ENCODE measurements at places on chromosomes 4 and X.

- no peak for DNase-seq
Observed at GRCh38 chr4:187251896-187252295, 528.2 kb upstream of the FAT1 start.

- no peak for DNase-seq
Observed at GRCh38 chr4:162349395-162349794, 185.6 kb upstream of the FSTL5 start.

GRCh38 chrX:46251755-46252154 is 293.5 kb downstream of the ZNF674 start:
- no peak for DNase-seq

DNA sequence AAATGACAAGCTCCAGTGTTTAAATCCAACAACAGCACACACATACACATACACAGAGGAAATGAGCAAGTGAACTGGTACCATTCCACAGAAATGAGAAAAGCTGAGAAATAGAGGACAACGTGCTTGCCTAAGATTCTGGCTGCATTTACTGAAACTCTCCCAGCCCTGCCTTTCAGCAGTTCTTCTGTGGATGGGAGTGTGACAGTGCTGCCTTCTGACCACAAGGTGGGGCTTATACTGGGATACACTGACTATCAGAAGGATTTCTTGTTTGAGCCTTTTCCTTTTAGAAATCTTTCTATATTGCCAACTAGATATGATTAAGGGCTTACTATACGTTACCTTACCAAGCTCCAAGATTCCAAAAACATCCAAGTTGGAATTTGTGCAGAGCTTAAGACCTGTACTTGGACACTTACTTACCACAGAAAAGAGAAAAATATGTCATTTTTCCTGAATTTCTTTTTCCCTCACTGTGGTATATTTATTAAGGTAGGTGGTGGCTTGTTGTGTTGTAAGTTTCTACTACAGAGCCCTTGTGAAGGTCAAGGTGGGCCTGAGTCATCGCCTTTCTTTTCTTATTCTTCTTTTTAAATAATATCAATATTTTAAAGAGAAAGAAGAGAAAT is 10.7 kb upstream of the CXCL8 start:
- peak; percentile 20 for DNase-seq

- no peak for DNase-seq
Observed at GRCh38 chr4:37568489-37568888, 117.7 kb downstream of the RELL1 start.

GRCh38 chr4:5970381-5971077 is 47.7 kb downstream of the C4orf50 start:
- no peak for DNase-seq

- DNase-seq: no peak
Observed at GRCh38 chrX:71545364-71545763, 12.5 kb downstream of the OGT start.

DNA sequence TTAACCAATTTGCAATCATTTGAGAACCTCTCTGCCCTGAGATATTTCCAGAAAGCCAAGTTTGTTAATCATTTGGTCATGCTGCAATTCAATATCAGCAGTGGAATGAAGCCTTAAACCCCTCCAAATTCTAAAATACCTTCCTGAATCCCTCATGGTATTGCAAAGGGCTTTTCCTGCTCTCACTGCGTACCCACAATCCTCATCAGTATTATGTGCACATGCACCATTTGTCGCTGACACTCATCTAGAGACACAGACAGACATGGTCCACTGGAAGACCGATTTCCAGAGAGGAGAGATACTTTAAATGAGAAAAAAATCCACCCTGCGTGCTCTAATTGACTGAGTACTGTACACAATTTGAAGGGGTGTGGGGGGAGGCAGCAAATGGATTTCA is 104.4 kb downstream of the GPC3 start:
- no peak for DNase-seq

DNA sequence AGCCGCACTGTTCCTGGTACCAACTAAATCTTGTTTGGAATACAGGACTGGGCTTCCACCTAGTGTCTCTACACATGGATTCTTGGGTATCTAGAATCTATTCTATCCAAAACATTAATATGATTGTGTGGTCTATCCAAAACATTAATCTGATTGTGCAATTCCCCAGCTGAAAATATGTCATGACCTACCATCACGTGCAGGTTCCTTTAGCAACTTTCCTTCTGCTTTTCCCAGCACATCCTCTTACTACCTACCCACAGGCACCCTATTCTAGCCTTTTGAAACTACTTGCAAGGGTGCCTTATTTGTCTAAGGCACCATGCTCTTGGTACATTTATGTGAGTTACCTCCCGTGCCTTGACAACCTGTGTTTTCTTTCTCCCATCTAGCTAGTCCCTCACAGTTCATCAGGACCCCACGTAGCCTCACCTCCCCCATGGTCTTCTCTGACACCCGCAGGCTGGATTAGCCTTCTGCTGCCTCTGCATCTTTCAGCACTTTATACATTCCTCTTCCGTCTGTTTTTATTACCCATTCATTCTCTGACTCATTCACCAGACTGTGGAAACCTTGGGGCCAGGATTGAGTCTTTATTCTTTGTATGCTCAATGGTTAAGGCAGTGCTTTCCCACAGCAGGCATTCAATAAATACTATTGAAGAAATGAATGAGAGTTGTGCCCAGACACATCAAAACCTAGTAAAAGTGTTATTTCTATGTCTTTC is 88.8 kb upstream of the FAM9B start:
- no peak for DNase-seq

- peak; percentile 18 for DNase-seq
Observed at GRCh38 chr4:83285055-83285407, 433 bp upstream of the COQ2 start.

GRCh38 chrX:101136235-101136634 is 38.2 kb downstream of the CENPI start:
- DNase-seq: no peak

DNA sequence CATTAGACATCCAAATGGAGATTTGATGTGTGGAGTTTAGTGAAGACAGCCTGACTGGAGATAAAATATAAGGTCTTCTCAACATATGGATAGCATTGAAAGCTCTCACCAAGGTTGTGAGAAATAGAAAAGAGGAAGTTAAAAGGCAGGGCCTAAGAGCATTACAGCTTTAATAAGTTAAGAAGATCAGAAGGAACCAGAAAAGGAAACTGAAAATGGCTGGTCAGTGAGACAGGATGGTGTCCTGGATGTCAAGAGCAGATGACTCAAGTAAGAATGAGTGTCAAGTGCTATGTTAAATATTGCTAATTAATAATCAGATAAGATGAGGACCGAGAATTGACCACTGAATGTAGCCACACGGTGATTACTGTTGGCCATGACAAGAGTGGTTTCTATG is 642.9 kb downstream of the STPG2 start:
- no peak for DNase-seq

DNA sequence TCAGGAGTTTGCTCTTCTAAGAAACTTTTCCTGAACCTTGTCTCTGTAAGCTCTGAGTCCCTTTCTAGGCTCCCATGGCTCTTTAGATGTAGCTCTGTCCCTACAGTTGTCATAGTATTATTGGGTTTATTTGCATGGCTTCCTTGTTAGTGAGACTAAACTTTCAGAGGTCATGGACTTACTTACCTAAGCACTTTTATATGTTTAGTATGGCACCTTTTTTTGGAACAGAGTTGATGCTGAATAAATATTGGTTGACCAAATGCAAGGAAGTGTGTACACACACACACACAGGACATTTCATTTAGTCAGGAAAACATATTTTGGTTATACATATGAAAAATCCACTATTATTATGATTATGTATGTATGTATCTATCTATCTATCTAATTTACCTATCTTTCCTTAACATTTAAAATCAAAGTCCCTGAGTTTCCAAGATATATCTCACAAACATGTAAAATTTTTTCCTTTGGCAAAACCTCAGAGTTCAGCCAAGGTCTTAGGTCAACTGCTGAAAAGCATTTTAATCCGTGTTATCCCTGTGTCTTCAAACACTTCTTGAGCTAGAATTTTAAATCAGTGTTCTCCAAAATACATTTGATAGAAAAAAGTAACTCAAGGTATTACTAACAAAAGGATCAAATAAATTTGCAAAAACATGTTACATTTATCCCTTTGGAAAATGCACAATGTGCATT is 47.1 kb upstream of the GBA3 start:
- no peak for DNase-seq

- peak; percentile 77 for DNase-seq
Observed at GRCh38 chrX:115330498-115331168, 41.1 kb downstream of the LUZP4 start.

GRCh38 chr4:175325230-175325629 is 407.1 kb downstream of the ADAM29 start:
- DNase-seq: no peak

DNA sequence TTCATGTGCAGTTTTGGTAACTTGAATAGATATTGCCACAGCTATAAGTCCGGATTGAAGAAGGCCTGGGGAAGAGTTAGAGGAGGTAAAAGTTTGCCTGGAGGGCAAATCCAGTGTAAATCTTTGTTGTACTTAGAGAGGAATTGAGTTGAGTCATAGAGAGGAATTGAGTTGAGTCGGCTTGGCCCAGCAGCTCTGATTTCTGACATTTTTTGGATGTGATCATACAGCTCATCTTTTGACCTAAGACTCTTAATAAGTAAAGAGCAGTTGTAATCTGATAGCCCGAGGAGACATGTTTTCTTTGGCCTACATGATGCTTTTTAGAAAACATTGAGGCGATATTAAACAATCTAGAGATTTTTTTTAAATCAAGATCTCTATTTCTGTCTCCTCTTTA is 3.9 kb downstream of the KIT start:
- DNase-seq: no peak

- no peak for DNase-seq
Observed at GRCh38 chr4:2648159-2648814, 107.8 kb downstream of the TNIP2 start.

- DNase-seq: no peak
Observed at GRCh38 chr4:86948276-86948675, 13.5 kb downstream of the AFF1 start.

- no peak for DNase-seq
Observed at GRCh38 chrX:141724186-141724585, 25.6 kb upstream of the SPANXD start.

GRCh38 chr4:7719354-7720174 is 220.1 kb downstream of the AFAP1 start:
- peak; percentile 59 for DNase-seq

- no peak for DNase-seq
Observed at GRCh38 chrX:112826023-112826422, 14.6 kb downstream of the AMOT start.

- no peak for DNase-seq
Observed at GRCh38 chr4:177461606-177462005, 19.4 kb upstream of the AGA start.

DNA sequence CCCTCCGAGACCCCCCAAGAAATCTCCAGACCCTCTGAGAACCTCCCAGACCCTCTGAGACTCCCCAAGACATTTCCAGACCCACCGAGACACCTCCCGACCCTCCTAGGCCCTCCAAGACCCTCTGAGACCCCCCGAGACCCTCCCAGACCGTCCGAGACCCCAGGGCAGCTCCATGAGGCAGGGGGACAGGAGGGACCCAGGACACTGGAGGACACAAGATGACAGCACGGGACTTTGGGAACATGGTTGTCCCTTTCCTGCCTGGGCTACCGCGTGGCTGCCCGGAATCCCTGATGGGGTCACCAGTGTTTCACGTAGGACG is 10.3 kb downstream of the CTBP1 start:
- no peak for DNase-seq

- DNase-seq: peak; percentile 62
Observed at GRCh38 chr4:120049732-120050494, 16.7 kb downstream of the MAD2L1 start.

DNA sequence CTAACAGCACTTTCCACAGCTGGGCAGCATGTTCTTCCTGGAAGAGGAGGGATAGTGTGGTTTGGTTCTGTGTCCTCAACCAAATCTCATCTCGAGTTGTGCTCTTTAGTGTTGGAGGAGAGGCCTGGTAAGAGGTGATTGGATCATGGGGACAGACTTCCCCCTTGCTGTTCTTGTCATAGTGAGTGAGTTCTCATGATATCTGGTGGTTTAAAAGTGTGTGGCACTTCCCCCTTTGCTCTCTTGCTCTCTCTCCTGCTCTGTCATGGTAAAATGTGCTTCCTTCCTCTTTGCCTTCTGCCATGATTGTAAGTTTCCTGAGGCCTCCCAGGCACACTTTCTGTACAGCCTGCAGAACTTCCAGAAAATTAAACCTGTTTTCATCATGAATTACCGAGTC is 133.7 kb upstream of the NDP start:
- no peak for DNase-seq

- DNase-seq: no peak
Observed at GRCh38 chrX:12329476-12329875, 191.2 kb downstream of the FRMPD4 start.

DNA sequence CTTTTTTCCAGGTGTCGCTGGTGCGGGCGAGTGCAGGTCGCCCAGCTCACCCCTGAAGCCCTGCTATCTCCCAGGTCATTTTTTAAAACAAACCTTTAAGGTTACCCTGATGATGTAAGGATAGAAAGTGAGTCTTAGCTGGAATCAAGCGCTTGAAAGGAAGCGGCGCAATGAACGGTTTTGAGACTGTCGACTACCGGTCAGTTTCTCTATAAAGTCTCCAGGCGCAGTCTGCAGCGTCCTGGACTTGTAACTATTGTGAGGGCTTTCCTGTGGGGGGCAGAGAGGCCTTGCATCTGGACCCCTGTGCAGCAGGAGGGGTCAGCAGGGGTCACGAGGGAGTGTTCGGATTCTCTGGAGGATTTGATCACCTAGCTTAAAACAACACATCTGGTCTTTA is 1.6 kb downstream of the KIT start:
- DNase-seq: no peak

DNA sequence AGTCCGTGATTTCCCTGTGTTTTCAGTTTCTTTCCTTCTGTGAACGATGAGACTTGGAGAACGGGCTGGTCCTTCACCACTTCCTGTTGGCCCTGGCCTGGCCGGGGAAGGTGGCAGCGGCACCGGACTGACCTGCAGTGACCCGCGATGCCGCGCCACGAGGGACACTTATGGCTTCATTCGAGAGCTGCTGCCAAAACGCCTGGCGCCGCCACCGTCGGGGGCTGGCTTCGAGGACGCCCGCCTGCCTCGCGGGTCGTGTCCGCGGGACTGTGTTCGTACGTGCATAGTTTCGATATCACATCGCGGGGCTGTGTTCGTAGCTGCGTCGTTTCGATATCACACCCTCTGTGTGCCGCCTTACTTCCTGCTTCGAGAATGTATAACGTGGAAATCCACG is 7.5 kb upstream of the UVSSA start:
- DNase-seq: no peak

- DNase-seq: no peak
Observed at GRCh38 chrX:83469551-83469950, 38.5 kb upstream of the POU3F4 start.

GRCh38 chr4:175988511-175988910 is 77.1 kb upstream of the WDR17 start:
- DNase-seq: no peak

GRCh38 chr4:111011458-111011857 is 388.6 kb upstream of the PITX2 start:
- DNase-seq: no peak

DNA sequence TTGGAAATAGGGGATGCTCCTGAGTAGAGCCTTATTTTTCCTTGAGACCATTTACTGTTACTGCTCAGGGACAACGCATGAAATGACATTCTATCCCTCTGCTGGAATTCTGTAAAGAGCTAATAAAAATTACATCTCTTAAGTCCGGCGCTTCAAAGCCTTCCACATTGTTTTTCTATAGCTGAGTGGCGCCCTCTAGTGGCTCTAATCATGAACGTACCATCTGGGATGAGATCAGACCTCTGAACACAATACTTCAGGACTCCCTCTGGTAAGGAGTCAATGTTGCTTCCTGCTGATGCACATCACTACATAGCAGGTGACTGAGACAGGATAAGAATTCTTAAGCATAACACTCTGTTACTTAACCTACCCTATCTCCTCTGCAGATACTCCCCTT is 6.0 kb downstream of the HMGN5 start:
- peak; percentile 52 for DNase-seq
